Activated CD4-positive, alpha-beta T cell treated with anti-CD3 and anti-CD28 coated beads, Interleukin-2, amount 10 ng/mL, durations not matched to agents 7 days and 5 days (primary cell): ENCODE measurements at places on chromosomes 2 and 18.

DNA sequence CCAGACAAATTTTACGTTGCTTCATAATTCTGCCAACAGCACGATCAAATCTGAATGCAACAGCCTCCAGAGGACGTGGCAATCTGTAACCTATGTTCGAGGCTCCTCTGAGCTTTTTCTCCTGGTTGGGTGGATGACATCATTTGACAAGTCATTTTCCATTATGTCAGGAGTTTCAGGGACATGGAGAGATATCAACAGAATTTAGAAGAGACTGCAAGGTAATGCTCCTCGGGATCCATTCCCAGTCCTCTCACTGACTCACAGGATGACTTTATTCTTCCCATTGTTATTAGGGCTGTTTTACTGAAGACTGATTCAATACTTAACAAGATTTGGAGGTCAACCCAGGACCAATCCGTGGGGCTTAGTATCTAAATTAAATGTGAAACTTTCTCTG, 72.5 kb upstream of the RNF152 start:
- H3K27me3 ChIP-seq = peaks cover 18% of the 10 kb centered on the region
- no peaks in the 10 kb centered on the region for H3K4me1 ChIP-seq
- no peak overlapping the region for H3K27ac ChIP-seq

GRCh38 chr2:101732199-101732598, 34.7 kb downstream of the MAP4K4 start:
- H3K4me1 ChIP-seq = peaks cover 81% of the 10 kb centered on the region
- no peak for DNase-seq
- no peaks in the 10 kb centered on the region for H3K27me3 ChIP-seq
- no peak overlapping the region for H3K4me3 ChIP-seq
- H3K27ac ChIP-seq = no peak overlapping the region
- peaks cover 9% of the 10 kb centered on the region for H3K36me3 ChIP-seq

GRCh38 chr2:180291552-180292421, 284.7 kb upstream of the CWC22 start:
- no peak overlapping the region for H3K27ac ChIP-seq
- H3K4me3 ChIP-seq = no peak overlapping the region
- no peaks in the 10 kb centered on the region for H3K4me1 ChIP-seq
- no peak for DNase-seq
- no peaks in the 10 kb centered on the region for H3K27me3 ChIP-seq

DNA sequence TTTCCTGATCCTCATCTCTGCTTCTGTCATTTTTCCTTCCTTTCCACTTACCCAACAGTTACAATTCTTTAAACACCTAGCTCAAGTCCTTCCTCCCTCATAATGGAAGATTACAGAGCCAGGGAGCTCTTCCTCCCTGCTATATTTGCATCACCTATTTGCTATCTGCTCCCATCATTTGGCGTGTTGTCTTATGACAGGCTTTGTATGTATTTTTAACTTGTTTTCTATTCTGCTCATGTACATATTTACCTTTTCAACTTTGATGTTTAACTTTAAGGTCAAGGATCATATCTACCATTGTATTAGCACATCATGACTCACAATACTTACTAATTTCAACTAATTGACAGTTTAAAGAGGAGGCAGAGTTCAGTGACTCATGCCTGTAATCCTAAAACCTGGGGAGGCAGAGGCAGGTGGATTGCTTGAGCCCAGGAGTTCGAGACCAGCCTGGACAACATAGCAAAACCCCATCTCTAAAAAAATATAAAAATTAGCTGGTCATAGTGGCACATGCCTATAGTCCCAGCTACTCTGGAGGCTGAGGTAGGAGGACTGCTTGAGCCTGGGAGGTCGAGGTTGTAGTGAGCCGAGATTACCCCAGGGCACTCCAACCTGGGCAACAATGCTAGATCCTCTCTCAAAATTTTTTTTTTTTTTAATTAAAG, 308.0 kb upstream of the STON1 start:
- H3K27ac ChIP-seq = no peak overlapping the region
- H3K27me3 ChIP-seq = no peaks in the 10 kb centered on the region
- peaks cover 3% of the 10 kb centered on the region for H3K4me1 ChIP-seq
- DNase-seq = no peak
- H3K4me3 ChIP-seq = no peak overlapping the region

GRCh38 chr2:117603567-117603966, 210.9 kb upstream of the DDX18 start:
- H3K36me3 ChIP-seq = no peaks in the 10 kb centered on the region
- H3K27ac ChIP-seq = no peak overlapping the region
- DNase-seq = no peak
- no peak overlapping the region for H3K4me3 ChIP-seq

GRCh38 chr2:237459741-237460174, 27.3 kb upstream of the MLPH start:
- peaks cover 2% of the 10 kb centered on the region for H3K36me3 ChIP-seq
- H3K27me3 ChIP-seq = no peaks in the 10 kb centered on the region
- H3K27ac ChIP-seq = no peak overlapping the region
- DNase-seq = no peak

GRCh38 chr18:24809173-24809950, 348.9 kb downstream of the HRH4 start:
- H3K27me3 ChIP-seq = no peaks in the 10 kb centered on the region
- H3K27ac ChIP-seq = no peak overlapping the region
- no peak for DNase-seq
- H3K4me1 ChIP-seq = no peaks in the 10 kb centered on the region
- no peaks in the 10 kb centered on the region for H3K36me3 ChIP-seq
- H3K4me3 ChIP-seq = no peak overlapping the region

DNA sequence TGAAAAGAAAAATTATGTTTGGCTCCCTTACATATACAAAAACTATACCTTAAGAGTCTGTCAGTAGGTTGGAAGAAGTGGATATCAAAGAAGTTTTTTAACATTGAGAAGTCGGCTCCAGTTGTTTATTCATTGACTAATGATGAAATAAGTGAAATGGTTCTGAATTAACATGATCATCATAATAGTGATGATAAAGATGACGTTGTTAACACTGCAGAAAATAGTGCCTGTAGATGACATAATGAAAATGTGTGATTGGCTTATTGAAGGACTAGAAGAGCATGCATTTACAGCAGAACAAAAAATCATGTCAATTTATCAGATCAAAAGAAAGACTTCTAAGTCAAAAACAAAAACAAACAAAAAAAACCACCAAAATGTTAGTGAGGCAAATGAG, 1125.4 kb upstream of the NXPH2 start:
- no peak overlapping the region for H3K4me3 ChIP-seq
- H3K27me3 ChIP-seq = no peaks in the 10 kb centered on the region
- no peak for DNase-seq
- no peaks in the 10 kb centered on the region for H3K36me3 ChIP-seq
- H3K27ac ChIP-seq = no peak overlapping the region

- H3K27me3 ChIP-seq = peaks cover 3% of the 10 kb centered on the region
- H3K36me3 ChIP-seq = no peaks in the 10 kb centered on the region
- no peak for DNase-seq
- H3K4me1 ChIP-seq = peaks cover 4% of the 10 kb centered on the region
- no peak overlapping the region for H3K27ac ChIP-seq
Observed at GRCh38 chr2:205370726-205371125, 311.6 kb upstream of the NRP2 start.

GRCh38 chr2:174148833-174149232, 99.5 kb downstream of the OLA1 start:
- H3K4me1 ChIP-seq = peaks cover 3% of the 10 kb centered on the region
- H3K4me3 ChIP-seq = no peak overlapping the region
- DNase-seq = no peak
- no peak overlapping the region for H3K27ac ChIP-seq
